ENCODE measurements at places on chromosomes 1 and 21.
A peak's percentile ranks its signal among the peaks of the same experiment; 100 is the strongest.

- peak; percentile 72 for DNase-seq
These were observed 549 bp downstream of the THBS3 start for GRCh38 chr1:155206891-155207805.

GRCh38 chr1:221149111-221149510 lies 269.9 kb downstream of the HLX start:
- no peak for DNase-seq

GRCh38 chr1:89519779-89520358 lies 4.8 kb upstream of the LRRC8B start:
- no peak for DNase-seq

- peak; percentile 53 for DNase-seq
These were observed 376 bp downstream of the GBP1 start for GRCh38 chr1:89064632-89065031.

- no peak for DNase-seq
These were observed 41.0 kb downstream of the VCAM1 start for GRCh38 chr1:100760511-100760910.

DNA sequence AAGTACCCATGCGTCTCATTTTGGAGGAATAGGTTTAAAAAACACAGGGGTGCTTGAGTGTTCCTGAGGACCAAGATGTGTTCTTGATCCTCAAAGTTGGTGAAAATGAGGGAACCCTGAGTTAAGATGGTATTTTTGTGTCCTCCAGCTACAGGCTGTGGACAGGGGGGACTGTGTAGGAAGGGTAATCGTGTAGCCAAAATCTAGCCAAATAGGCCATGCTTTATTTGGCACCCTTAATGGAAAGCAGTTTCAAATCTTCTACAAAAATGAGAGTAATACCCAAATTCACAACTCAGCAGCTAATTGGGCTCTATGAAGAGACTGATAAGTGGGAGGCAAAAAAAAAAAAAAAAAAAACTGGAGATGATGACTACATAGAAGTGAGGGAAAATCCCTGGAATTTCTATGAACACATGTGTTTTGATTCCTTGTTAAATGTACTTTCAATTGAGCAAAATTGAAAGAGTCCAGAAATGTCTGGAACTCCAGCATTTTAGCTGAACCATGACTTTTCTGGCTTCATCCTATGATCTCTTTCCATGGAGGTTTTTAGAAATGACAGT lies 470 bp downstream of the HSD11B1 start:
- DNase-seq: no peak

GRCh38 chr1:172360985-172361384 lies 59.5 kb upstream of the C1orf105 start:
- no peak for DNase-seq

DNA sequence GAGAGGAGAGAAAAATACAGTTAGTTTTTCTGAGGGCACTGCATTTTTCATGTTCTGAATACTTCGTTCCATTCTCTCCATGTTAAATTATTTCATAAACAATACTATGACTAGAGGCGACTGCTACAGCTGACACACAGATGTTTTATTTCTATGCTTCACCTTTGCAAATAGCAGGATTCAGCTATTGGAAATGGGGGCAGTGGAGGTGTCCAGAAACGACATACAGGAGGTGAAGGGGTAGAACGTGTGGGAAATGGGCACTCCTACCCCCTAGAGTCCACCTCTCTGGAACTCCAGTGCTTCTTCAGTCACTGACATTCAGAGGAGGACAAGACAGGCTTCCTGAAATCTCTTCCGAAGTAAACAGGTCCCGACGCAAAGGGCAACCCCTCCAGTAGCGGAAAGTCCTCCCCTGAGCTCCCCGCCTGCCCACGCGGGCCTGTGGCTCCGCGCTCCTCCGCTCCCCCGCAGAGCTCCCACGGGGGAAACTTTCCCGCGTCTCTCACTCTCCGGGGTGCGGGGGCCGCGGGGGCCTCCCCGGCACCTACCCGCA lies 480 bp downstream of the DPYD start:
- no peak for DNase-seq

DNA sequence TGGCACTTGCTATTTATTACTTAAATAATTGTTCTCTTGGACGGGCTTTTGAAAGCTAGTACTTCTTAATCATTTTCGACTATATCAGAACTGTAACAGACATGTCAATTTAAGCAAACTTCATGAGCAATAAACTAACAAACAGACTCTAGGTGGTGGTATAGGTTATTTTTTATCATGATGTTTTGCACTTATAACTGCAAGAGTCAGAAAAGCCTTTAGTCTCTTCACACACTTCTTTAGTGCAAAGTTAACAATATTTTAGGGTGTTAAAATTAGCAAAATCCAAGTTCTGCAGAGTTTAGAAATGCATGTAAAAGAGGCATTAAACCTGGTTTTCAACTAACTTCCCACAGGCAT lies 2.2 kb downstream of the NRIP1 start:
- peak; percentile 64 for DNase-seq

DNA sequence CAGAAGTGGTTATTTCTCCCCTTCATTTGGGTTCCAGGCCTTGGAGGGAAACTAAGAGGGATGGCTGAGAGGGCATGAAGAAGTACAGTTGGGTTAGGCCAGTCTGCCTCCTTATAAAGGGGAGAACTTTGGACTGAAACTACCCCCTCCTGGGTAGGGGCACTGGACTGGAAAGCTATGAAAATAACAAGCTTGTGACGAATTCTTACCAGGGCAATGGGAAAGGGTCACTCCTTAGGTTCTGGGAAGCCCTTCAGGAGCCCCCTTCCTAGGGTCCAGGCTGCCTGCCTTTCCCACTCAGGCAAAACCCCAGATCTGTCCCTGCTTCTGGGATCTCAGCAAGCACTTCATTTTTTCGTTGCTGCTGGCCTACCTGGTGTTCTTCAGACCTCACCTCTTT lies 9.8 kb upstream of the P3R3URF start:
- no peak for DNase-seq

DNA sequence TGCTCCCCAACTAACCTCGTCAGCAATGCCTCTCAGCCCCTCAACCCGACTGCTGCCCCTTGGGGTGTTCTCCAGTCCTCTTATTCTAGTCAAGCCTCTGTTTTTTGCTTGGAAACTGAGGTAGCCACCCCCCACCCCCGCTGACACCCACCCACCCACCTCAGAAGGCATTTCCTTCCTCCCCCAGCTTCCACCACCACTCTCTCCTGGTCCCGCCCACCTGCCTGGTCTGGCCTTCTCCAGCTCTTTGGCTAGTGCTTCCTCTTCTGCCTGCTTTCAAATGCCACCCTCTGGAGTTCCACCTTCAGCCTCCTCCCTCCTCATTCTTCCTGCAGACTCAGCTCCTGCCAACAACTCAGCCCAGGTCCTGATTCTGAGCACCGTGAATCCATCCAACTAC lies 35.3 kb downstream of the OLFML2B start:
- DNase-seq: no peak

DNA sequence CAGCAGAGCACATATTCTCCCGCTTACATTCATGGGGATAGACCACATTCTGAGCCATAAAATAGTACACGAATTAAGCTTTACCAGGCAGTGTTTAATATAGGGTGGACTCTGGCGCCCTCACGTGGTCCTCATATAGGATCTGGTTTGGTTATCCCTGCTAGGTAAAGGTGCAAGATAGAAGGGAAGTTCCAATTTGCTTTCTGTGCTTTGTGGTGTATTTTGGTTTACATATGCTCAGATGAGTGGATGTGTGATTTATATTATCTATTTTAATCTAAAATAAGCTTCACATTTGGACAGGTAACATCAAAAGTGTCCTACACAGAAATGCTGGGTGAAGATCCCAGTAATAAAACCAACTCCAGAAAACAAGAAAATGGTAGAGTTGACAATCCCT lies 3.6 kb downstream of the CR1 start:
- DNase-seq: peak; percentile 55

DNA sequence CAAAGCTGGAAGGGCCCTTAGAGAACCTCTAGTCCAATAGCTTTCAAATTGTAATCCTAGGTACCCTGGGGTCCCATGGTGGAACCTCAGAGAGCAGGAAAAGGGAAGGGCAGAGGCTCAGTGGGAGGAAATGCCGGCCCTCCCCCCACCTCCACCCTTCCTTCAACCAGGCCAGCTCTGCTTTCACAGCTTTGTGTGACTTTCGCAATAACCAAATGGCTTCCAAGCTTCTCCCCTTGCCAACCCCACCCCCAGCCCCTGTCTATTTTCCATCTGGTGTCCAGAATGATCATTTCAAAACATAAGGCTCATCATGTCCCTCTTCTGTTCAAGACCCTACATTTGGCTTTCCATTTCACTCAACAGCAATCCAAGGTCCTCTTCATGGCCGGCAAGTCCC lies 74.4 kb downstream of the CD58 start:
- peak; percentile 34 for DNase-seq

GRCh38 chr1:171969813-171970212 lies 128.5 kb downstream of the DNM3 start:
- no peak for DNase-seq

DNA sequence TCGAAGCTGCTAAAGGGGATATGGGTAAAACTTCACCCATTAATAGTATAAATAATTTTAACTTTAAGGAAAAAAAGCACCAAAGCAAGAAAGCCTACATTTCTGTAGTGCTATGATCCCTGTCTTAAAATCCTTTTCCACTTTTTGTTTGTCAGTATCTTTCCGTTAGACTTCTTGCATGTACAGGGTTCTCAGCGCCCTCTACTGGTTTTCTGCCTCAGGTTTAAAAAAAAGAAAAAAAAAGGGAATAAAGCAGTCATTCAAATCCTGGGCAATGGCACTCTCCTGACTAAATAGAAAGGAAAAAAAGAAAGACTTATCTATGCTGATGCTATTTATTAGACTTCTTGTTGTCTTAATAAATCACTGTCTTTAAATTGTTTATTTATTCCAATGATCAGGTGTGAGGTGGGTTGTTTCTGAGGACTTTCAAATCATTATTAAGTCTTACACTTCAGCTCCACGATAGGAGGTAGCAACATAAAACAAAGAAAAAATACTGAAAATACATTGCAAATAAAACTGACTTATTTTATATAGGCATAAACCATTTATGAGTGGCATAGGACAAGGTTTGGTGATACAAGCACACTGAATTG lies 475.4 kb upstream of the NR5A2 start:
- DNase-seq: peak; percentile 26

DNA sequence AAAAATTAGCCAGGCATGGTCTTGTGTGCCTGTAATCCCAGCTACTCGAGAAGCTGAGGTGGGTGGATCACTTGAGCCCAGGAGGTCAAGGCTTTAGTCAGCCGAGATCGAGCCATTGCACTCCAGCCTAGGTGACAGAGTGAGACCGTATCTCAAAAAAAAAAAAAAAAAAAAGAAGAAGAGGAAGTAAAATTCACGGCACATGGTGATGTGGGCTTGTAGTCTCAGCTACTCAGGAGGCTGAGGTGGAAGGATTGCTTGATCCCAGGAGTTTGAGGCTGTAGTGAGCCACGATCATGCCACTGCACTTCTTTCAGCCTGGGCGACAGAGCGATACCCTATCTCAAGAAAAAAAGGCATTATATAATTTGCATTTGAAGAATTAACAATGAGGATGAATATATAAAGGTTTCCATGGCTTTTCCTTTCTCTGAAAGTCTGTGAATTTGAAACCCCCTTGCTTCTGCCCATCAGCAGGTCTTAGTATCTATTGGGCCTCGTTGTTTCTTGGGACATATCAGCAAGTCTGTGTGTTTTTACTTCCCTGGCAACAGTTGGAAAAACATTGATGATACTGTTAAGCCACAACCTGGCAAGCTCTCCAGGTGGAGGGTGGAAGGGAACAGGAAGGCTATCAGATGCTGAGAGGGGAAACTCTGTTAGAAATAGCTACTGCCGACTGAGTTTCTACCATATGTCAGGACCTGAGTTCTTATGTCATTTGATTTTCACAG lies 4.6 kb upstream of the PLA2G2D start:
- no peak for DNase-seq

DNA sequence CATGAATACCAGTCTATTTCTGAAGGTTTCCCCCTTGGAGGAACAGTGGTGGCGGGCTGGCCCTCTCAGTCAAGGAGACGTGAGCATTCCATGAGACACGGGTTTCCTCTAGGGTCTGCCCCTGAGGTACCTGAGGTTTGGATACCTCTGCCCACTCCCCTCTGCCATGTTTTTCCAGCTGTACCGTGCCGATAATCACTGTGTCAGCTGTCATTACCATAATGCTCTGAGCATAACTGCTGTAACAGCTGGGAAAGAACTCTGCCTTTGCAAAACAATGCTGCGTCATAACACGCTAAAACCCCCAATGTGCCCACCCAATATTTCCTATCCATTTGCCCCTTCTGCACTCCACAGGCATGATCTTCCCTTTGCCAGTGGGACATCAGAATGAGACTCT lies 425.1 kb downstream of the KIF26B start:
- no peak for DNase-seq

DNA sequence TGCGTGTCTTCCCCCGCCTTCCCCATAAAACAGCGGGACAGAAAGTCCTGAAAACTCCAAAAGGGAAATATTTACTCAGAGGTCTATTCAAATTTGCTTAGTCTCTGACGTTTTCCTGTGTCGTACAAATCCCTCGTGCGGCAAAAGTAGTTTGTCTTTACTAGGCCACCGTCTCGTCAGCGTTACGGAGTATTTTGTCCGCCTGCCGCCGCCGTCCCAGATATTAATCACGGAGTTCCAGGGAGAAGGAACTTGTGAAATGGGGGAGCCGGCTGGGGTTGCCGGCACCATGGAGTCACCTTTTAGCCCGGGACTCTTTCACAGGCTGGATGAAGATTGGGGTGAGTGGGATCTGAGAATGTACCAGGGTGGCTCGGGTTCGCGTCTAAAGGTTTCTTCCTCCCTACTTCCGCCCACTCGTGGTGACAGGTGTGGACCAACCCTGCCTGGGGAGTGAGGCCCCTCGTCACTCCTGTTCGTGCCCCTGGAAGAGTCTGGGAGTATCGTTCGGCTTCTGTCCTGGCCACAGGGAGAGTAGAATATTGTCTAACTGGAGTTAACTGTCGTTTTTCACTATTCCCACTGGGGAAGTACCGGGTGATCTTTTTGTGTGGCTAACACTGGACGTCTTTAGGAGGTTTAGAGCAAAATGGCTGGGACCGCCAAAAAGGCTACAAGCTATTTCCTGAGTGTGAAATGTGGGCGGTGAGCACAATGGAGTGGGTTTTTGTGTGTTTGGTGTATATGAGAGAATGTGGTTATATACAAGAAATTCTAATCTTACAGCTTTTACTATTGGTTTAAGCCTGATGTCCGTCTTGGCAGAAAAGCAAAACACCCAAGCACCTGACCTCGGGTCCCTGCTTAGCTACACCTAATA lies at the start of gene ATF6:
ATF6 (plus strand) TSS at position 219 of the 880 bp plus-strand sequence; CDS start at position 260, 41 bp downstream.
- DNase-seq: peak; percentile 97

DNA sequence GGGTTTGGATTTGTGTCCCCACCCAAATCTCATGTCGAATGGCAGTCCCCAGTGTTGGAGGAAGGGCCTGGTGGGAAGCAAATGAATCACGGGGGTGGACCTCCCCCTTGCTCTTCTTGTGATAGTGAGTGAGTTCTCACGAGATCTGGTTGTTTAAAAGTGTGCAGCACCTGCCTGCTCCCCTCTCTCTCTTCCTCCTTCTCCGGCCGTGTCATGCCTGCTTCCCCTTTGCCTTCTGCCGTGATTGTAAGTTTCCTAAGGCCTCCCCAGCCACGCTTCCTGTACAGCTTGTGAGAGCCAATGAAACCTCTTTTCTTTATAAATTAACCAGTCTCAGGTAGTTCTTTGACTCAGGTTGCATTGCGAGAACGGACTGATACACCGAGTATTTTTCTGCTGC lies 15.9 kb downstream of the CLDN14 start:
- no peak for DNase-seq

Measured in large intestine (tissue), 12 donors.